ENCODE measurements at places on chromosomes 11 and 22.

- DNase-seq, result no peak
These were observed 423 bp downstream of the PEX16 start for GRCh38 chr11:45917286-45917622.

DNA sequence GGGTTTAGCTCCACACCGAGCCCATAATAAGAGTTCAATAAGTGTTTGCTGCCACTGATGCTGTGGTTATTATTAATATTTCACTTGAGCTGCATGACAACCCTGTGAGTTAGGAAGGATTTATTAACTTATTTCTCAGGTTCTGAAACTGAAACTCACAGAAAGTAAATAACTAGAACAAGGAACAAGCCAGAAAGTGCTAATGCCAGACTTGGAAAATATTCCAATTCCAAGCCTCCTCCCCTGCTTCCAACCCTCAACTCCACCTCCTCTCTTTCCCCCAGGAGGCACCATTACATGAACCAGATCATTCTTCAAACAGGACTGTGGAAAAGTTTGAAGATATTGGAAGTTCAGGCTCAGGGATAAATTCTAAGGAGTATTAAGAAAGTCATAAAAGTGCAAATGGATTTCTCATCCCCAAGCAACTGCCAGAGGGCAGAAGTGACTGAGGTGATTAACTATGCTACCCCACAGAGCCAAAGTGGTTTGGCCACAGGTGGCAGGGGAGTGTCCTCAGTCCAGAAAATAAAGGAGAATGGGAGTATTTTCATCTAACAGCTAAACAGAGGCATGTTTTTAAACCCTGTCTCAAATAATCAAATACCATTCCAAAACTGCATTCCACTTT is 3.2 kb upstream of the FJX1 start:
- DNase-seq, result no peak

GRCh38 chr22:37777122-37777687 is 30.5 kb upstream of the GCAT start:
- DNase-seq, result no peak

- no peak for DNase-seq
These were observed 36.6 kb upstream of the CREB3L1 start for GRCh38 chr11:46240861-46241260.

- DNase-seq, result no peak
These were observed 135.4 kb downstream of the OSBP2 start for GRCh38 chr22:30829901-30830550.

- no peak for DNase-seq
These were observed 108.9 kb downstream of the CD44 start for GRCh38 chr11:35247863-35248262.

- DNase-seq, result no peak
These were observed 56.6 kb downstream of the SYT13 start for GRCh38 chr11:45229401-45230020.

DNA sequence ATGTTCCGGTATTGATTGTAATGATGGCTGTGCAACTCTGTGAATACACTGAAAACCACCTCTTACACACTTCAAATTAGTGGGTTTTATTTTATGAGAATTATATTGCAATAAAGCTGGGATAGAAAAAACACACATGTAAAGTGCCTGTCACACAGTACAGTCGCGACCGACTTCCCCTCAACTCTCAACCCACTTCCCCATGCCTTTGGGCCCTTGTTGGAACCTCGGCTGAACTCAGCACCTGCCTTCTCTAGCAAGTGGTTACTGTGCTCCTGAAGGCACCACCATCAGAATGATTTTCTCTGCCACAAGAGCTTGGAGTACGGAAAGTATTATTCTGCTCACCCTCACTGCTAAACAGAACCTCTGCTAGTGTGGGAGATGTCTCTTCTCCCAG is 13.5 kb downstream of the KCNJ1 start:
- no peak for DNase-seq

- no peak for DNase-seq
These were observed 192.0 kb downstream of the BUD13 start for GRCh38 chr11:116580799-116581198.

All from right atrium auricular region (tissue), 2 donors.